ENCODE measurements at places on chromosomes 12 and 14. TPM values are rescaled to one million over a fixed set of nuclear protein-coding genes. Genes with fewer than 3 reads are reported as not detected.

Gene TBX5
- total RNA-seq, result not detected

GRCh38 chr12:402029-402389 lies 565 bp downstream of the CCDC77 start:
- peaks cover 10% of the 10 kb centered on the region for H3K4me1 ChIP-seq
- H3K27me3 ChIP-seq, result no peaks in the 10 kb centered on the region
- H3K36me3 ChIP-seq, result no peaks in the 10 kb centered on the region

- H3K4me3 ChIP-seq, result no peak overlapping the region
- H3K4me1 ChIP-seq, result peaks cover 15% of the 10 kb centered on the region
- peak overlapping the region; percentile 80 for H3K27ac ChIP-seq
Measured at GRCh38 chr12:120763250-120763649, 37.6 kb downstream of the ACADS start.

DNA sequence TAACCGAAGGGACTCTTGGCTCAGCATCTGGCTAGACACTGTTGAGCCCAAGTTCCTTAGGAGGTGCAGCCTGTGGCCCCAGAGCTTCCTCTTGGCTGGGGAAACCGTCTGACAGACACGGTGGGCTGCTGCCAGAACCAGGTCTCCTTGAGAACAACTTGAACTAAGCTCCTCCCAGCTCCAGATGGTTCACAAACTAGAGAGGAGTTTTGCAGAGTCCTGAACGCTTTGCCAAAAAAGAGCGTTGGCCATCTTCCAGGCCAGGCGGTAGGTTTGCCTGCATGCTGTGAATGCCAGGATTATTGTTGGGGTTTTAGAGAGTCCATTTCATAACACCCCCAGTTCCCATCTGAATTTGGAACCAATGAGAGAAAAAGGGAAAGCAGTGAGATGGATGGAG lies 399.8 kb downstream of the RGS6 start:
- DNase-seq, result no peak
- H3K4me1 ChIP-seq, result peaks cover 25% of the 10 kb centered on the region
- no peaks in the 10 kb centered on the region for H3K36me3 ChIP-seq
- H3K27me3 ChIP-seq, result no peaks in the 10 kb centered on the region
- H3K4me3 ChIP-seq, result no peak overlapping the region
- H3K27ac ChIP-seq, result no peak overlapping the region

Gene PDE6H
- total RNA-seq, result not detected

Gene B4GALNT3
- total RNA-seq, result under 0.01 TPM

DNA sequence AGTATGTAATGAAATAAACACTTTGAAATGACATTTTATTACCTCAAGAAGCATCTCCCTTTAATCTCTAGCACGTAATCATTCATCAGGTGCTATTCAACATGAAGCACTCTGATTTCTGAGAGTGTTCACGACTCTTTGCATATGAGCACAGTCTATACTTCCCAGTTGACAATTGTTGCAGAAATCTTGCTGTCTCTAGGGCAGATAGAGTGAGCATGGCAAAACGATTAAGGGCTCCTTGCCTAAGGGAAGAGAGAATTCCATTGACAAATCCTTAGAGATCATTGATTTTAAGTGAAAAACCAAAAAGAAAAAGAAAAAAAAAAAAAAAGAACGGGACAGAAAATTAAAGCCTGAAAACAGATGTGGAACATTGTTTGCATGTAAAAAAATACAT lies 107.6 kb downstream of the C12orf50 start:
- H3K4me3 ChIP-seq, result no peak overlapping the region
- no peaks in the 10 kb centered on the region for H3K27me3 ChIP-seq
- no peak for DNase-seq
- no peaks in the 10 kb centered on the region for H3K4me1 ChIP-seq
- no peak overlapping the region for H3K27ac ChIP-seq

Gene IRAK4
- total RNA-seq, result 34.3 TPM

DNA sequence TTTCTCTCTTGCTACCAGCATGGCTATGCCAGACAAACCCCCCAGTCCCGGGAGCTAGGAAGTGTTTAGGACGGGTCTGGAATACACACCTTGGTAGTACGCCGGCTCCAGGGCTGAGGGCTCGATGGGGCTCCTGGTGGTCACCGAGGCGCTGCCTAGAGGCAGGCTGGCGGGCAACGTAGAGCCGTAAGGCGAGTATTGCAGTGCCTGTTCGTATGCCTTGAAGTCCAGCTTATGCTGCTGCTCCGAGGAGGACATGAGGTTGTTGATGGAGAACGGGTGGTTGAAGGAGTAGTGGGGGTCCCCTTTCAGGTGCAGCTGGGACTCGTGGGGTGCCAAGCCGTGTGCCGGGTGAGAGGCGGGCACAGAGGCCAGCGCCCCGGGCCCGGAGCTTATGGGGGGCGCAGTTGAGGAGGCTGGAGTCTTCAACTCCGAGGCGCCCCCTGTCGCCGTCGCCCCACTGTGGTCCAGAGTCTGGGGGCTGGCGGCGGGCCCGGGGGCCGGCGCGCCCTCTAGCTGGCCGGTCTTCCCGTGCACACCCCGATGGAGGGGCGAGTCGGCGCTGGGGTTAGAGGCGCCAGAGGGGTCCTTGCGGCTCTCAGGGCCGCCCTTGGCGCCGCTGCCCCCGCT lies 3.6 kb downstream of the FOXA1 start:
- H3K36me3 ChIP-seq, result no peaks in the 10 kb centered on the region
- H3K4me1 ChIP-seq, result peaks cover 28% of the 10 kb centered on the region
- H3K4me3 ChIP-seq, result no peak overlapping the region
- no peak for DNase-seq
- H3K27ac ChIP-seq, result no peak overlapping the region

DNA sequence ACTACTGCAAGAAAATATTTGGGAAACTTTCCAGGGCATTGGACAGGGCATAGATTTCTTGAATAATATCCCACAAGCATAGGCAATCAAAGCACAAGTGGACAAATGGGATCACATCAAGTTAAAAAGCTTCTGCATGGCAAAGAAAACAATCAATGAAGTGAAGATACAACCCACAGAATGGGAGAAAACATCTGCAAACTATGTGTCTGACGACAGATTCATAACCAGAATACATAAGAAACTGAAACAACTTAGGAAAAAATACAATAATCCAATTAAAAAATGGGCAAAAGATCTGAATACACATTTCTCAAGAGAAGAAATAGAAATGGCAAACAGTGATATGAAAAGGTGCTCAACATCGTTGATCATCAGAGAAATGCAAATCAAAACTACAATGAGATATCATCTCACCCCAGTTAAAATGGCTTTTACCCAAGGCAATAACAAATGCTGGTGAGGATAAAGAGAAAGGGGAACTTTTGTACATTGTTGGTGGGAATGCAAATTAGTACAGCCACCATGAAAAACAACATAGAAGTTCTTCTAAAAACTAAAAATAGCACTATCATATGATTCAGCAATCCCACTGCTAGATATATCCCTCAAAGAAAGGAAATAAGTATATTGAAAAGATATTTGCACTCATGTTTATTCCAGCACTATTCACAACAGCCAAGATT lies 33.8 kb upstream of the ATP2B1 start:
- H3K4me1 ChIP-seq, result no peaks in the 10 kb centered on the region
- H3K36me3 ChIP-seq, result no peaks in the 10 kb centered on the region
- H3K4me3 ChIP-seq, result no peak overlapping the region
- no peaks in the 10 kb centered on the region for H3K27me3 ChIP-seq
- no peak overlapping the region for H3K27ac ChIP-seq
- DNase-seq, result no peak

Gene SLCO1B1
- not detected for total RNA-seq

GRCh38 chr14:104001003-104001402 lies 58.7 kb upstream of the RD3L start:
- H3K27me3 ChIP-seq, result no peaks in the 10 kb centered on the region
- no peak for DNase-seq
- H3K27ac ChIP-seq, result no peak overlapping the region
- no peaks in the 10 kb centered on the region for H3K36me3 ChIP-seq
- H3K4me1 ChIP-seq, result no peaks in the 10 kb centered on the region

Gene PRB3
- not detected for total RNA-seq

DNA sequence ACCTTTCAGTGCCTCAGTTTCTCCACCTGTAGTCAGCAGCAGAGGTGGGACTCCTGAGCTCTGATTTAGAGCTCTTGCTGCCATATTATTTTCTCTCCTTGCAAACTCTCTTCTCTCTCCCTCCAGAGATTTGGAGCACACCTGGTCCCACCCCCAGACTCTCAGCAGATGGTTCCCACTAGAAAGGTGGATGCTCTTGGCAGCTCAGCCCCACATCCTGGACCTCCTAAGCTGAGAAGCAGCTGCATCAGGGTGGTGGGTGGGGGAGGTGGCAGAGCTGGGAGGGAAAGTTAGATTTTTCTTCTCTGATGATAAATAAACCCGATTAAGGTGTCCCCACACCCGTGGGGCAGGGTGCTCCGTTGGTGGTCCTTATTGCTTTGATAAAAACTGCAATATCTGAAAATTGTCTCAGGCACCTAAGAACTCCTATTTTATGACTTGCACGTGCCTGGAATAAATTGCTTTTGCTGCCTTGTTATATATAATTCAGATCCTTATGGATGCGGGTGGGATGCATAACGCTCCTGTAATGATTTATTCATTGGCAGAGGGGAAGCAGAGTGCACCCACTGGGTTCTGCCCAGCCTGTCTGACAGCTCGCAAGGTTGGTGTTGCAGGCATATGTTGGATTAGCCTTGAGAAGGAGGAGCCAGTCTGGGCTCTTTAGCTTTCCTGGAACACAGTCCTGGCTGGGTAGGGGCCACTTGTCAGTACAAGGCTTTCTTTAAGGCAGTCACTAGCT lies 214.2 kb downstream of the SUDS3 start:
- no peak overlapping the region for H3K27ac ChIP-seq
- H3K4me3 ChIP-seq, result no peak overlapping the region
- no peaks in the 10 kb centered on the region for H3K4me1 ChIP-seq
- H3K27me3 ChIP-seq, result no peaks in the 10 kb centered on the region

DNA sequence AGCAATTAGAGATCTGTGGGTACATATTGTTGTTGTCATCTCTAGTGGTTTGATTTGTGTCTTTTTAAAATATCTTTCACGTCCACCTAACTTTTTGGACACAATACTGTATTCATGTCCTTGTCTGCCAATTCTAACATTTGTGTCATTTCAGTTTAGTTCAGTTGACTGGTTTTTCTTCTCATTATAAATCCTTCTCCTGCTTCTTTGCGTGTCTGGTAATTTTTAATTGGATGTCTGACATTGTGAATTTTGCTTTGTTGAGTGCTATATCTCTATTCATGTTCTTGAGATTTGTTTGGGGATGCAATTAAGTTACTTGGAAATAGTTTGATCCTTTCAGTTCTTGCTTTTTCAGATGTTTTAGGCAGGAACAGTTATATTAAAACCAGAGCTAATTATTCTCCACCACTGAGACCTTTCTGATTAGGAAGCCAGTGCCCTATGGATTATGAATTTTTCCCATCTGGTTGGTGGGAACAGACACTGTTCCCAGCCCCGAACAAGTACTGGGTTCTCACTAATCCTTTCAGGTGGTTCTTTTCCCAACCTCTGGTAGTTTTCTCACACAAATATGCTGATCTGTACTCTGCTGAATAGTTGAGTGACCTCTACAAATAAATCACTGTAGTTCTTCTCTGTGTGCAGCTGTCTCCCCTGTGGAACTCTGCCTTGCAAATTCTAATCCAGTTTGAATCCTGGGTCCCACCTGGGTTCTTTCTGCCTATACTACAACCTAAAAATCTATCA lies 91.1 kb upstream of the DYNC1H1 start:
- no peak overlapping the region for H3K4me3 ChIP-seq
- no peak for DNase-seq
- no peaks in the 10 kb centered on the region for H3K36me3 ChIP-seq
- H3K27ac ChIP-seq, result no peak overlapping the region

- peak within 1 kb of the TSS; percentile 66 for H3K27ac ChIP-seq
- no peaks in the 10 kb centered on the region for H3K36me3 ChIP-seq
- H3K27me3 ChIP-seq, result peaks cover 18% of the 10 kb centered on the region
- peak; percentile 74 for DNase-seq
- H3K4me3 ChIP-seq, result peak within 1 kb of the TSS; percentile 55
- H3K4me1 ChIP-seq, result peaks cover 16% of the 10 kb centered on the region
Measured at GRCh38 chr12:81077686-81078441, at the start of gene ACSS3. TSS of gene ACSS3 (plus strand) at chr12:81078079. CDS start at chr12:81078121, 42 bp downstream.

GRCh38 chr12:91361864-91362263 lies 179.2 kb upstream of the DCN start:
- DNase-seq, result no peak
- no peak overlapping the region for H3K27ac ChIP-seq
- no peak overlapping the region for H3K4me3 ChIP-seq
- H3K36me3 ChIP-seq, result no peaks in the 10 kb centered on the region
- H3K27me3 ChIP-seq, result no peaks in the 10 kb centered on the region

DNA sequence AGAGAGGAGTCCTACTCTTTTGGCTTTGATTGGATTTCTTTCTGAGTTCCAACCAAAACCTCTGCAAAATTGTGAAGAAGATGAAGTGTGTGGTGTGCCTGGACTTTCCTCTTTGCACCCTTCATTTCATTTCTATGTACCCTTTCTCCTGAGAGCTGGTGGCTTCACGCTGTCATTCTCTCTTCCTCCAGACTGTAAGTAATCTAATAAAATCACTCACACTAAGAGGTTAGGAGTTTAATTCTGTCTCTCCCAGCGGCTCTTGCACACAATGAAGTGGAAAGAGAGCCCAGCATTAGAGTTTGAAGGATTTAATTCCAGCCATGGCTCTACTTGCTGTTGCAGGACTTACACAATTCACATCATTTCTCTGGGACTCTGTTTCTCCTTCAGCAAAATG lies 37.8 kb upstream of the CRADD start:
- no peak overlapping the region for H3K27ac ChIP-seq
- no peak for DNase-seq
- no peaks in the 10 kb centered on the region for H3K4me1 ChIP-seq
- H3K27me3 ChIP-seq, result no peaks in the 10 kb centered on the region
- no peaks in the 10 kb centered on the region for H3K36me3 ChIP-seq

- H3K4me3 ChIP-seq, result no peak overlapping the region
- H3K4me1 ChIP-seq, result no peaks in the 10 kb centered on the region
- H3K27ac ChIP-seq, result no peak overlapping the region
- no peaks in the 10 kb centered on the region for H3K27me3 ChIP-seq
Measured at GRCh38 chr12:124493809-124494750, 73.3 kb downstream of the NCOR2 start.

- no peak overlapping the region for H3K27ac ChIP-seq
- H3K27me3 ChIP-seq, result no peaks in the 10 kb centered on the region
Measured at GRCh38 chr12:129704232-129704830, 199.5 kb downstream of the TMEM132D start.

Gene PLEK2
- 1.8 TPM for total RNA-seq

Gene MYF5
- not detected for total RNA-seq

Gene TAS2R50
- 1.8 TPM for total RNA-seq

Gene FOXA1
- not detected for total RNA-seq

Gene RGS6
- total RNA-seq, result 1.4 TPM

Gene ORMDL2
- 14.7 TPM for total RNA-seq

Gene TRHDE
- total RNA-seq, result 3.8 TPM

GRCh38 chr14:38201137-38201828 lies 6.4 kb upstream of the SSTR1 start:
- no peak overlapping the region for H3K27ac ChIP-seq
- no peak for DNase-seq
- H3K36me3 ChIP-seq, result no peaks in the 10 kb centered on the region

Gene SIX6
- total RNA-seq, result not detected

Gene RFX4
- total RNA-seq, result not detected

Gene NOXRED1
- total RNA-seq, result 0.82 TPM
